Mucosa of descending colon (tissue), 3 donors: ENCODE measurements at places on chromosomes 16 and 17.

DNA sequence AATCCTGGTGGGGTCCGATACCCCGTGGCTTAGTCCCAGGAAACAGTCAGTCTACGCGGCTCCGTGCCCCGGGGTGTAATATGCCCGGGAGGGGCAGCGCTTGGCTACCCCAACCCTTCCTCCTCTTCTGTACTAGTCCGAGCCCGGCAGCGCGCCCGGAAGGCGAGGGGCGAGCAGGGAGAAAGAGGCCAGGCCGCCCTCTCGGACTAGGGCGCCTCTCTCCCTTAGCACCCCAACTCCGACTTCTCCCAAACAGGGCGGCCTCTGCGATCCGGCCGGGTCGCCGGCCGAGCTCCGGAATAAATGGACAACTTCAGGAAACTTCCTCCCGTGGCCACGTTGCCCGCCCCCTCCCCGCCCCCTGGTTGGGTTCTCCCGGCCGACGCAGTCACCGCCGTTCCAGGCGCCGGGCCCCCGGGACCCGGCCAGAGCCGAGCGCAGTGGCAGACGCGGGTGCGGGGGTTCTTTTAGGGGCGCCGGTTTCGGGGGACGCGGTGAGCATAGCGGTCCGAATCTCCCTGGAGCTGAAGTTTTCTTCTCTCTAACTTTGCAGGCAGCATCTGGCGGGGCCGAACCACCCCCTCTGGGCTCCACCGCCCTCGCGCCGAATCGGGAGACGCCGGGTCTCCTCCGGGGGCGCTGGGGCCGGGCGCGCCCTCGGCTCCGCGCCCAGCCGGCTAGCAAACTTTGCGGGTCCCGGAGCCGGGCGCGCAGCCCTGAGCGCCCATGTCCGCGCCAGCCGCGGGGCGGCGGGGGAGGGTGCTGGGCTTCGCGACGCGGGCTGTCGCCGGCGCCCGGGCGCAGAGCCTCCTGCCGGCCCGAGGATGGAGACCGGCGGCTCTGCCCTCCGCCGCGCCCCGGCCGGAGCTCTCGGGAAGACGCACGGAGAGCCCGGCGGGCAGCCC is at the start of gene SDK2:
TSS of gene SDK2 (minus strand) at position 301 of the 905 bp plus-strand sequence. CDS start 357 bp downstream, outside the sequence.
- peak; percentile 37 for DNase-seq

- DNase-seq: no peak
Observed at GRCh38 chr17:65259696-65260485, 122.7 kb downstream of the RGS9 start.

DNA sequence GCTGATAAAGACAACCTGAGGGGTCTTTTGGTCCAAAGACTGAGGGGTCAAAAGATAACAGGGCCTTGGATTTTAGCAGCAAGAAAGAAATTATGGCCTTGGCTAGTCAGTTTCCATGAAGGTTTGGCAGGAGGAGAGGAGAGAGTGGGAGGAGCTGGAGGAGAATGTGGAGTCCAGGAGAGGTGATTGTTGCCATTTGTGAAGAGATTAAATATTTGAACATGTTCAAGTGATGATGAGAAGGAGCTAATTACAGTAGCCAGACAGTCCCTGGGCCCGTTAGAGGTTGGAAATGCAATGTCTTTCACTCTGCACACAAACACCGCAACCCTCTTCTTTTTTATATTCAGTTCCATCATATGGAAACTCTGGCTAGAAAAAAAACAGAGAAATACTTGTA is 68.6 kb downstream of the TNRC6C start:
- no peak for DNase-seq

- DNase-seq: no peak
Observed at GRCh38 chr16:82943371-82943770, 316.6 kb downstream of the CDH13 start.

DNA sequence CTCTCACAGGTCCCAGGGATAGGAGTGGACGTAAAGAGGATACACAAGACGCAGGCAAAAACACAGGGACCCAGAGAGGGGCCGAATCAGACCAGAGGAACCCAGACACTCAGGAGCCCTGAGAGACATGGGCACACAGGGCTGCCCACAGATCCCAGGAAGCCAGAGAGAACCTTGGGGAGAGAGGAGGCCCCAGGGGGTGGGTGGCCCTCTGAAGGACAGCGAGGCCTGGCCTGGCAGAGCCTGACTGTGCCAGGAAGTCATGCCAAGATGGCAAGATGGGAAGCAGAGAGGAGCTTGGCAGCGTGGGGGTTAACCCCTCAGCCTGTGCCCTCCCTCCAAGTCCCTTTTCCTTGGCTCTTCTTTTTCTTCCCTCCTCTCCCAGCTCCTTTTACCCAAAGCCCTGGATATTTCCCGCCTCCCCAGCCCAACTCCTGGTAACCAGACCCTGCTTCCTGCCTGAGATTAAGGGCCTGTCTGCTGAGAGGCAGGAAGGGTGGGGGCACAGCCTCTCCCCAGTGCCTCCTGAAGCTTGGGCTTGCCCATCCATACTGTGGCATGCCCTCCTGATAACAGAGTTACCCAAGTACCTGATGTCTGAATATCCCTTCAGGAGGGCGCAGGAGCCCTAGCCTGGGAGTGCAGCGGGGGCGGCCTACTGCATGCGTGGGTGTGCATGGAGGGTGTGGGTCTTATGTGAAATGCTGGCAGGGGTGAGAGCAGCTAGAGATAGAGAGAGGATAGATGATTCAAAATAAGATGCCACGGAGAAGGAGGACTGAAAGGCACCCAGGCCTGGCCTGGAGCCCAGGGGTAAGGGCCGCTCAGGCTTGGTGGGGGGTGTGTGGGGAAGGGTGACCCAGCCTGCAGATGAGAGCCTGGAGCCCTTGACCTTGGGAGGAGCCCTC is 6.0 kb upstream of the TBX21 start:
- DNase-seq: peak; percentile 17

DNA sequence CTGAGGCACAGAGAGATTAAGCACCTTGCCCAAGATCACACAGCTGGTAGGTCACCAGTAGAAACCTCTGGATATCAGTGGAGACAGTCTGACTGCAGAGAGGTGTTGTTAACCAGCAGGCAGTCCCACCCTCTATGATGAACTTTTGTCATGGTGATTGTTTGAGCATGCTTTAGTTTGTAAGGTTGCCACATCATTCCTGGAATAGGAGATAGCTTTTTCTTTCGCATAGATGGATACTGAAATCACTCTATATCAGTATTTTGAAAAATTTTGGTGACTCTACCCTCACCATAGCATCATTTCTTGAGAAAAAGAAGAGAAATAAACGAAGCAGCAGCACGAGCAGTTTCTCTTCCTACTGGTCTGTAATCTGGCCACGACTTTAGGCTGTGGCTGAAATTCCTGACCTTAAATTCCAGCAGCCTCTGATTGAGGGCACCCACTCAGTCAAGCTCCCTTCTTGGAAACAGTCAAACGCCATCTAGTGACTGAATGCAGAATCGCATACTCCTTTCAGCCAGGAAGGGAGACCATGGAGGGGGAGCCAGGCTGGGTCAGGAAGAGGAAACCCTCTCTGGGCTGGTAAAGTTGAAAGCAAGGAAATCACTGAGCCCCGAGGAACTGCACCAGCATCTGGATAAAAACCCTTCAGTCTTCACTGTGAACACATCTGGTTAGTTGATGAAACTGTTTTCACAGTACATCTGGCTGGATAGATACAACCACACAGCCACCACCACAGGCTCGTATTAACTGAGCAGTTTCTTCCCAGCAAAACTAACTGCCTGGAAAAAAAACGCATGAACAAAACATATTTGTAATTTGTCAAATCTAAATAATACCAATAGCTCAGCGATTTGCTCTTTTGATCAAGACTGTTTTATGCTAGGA is 108.5 kb upstream of the XYLT1 start:
- peak; percentile 28 for DNase-seq

- no peak for DNase-seq
Observed at GRCh38 chr17:33284022-33284421, 9.1 kb downstream of the ASIC2 start.

DNA sequence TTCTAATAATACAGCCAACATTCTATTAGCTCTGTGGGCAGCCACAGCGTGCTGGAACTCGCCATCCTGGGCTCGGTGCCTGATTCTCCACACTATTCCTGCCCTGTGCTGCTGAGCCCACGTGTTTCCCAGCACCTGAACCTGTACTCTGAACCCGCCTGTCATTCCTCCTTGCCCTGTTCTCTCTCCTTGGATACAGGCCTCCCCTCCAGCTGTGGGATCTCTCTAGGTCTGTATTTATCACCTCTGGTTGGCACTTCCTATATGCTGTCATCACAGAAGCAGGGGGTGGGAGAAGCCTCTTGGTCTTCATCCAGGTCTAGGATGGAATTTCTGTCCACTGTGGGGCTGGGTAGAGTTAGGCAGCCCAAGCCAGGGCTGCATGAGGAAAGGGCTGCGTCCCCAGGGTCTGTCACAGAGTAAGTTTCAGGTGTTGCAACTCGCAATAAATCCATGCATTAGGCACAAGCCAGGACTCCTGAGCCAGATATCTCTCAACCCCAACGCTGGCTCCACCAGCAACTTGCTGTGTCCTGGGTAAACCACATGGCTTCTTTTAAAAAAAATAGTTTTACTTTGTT is 56.0 kb downstream of the ABAT start:
- DNase-seq: no peak

GRCh38 chr16:67661101-67661761 is 471 bp downstream of the PARD6A start:
- no peak for DNase-seq

DNA sequence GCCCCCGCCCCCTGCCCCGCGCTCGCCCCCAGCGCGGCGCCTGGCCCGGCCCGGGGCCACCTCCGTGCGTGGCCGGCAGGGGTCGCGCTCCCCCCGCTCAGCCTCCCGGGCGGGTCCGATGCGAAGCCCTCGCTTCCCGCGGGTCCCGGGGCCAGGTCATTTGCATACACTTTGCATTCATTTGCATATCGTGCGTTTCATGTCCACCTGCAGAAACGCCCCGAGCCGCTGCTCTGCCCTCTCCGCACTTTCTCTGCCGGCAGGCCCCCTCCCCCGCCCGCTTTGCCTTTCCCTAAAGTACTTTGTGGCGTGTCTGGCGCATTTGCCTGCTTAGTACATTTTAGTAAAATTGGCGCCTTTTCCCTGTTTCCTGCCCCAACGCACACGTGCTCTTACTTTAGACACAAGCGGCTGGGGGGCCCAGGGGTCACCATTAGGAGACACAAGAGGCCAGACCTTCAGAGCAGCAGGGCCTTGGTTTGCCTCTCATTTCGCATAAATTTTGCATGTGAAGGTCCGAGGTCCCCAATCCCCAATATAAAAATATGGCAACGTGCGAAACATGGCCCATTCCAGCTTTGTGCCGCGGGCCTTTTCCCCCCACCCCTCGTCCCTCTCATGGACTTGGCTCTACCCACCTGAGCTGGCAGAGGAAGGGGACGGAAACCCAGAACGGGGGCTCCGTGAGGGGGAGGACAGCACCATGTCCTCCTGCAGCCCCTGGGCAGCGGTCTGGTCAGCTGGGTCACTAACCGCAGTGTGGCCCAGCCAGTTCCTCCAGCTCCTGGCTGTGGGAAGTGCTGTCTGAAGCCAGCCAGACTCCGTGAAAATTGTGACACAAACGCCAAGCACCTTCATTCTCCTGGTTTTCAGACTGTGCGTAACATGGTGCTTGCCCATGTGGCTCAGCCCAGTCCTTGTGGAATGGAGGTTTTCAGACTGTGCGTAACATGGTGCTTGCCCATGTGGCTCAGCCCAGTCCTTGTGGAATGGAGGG is 34.8 kb downstream of the CBFA2T3 start:
- DNase-seq: peak; percentile 60

GRCh38 chr16:8655184-8655717 is 19.2 kb upstream of the ABAT start:
- no peak for DNase-seq

- DNase-seq: no peak
Observed at GRCh38 chr16:66254106-66254505, 112.4 kb upstream of the CDH5 start.

- DNase-seq: no peak
Observed at GRCh38 chr16:14354561-14355351, 275.3 kb downstream of the PARN start.

- peak; percentile 53 for DNase-seq
Observed at GRCh38 chr17:65163990-65164495, 26.9 kb downstream of the RGS9 start.

GRCh38 chr17:48499735-48500434 is 30.9 kb downstream of the HOXB1 start:
- DNase-seq: no peak

DNA sequence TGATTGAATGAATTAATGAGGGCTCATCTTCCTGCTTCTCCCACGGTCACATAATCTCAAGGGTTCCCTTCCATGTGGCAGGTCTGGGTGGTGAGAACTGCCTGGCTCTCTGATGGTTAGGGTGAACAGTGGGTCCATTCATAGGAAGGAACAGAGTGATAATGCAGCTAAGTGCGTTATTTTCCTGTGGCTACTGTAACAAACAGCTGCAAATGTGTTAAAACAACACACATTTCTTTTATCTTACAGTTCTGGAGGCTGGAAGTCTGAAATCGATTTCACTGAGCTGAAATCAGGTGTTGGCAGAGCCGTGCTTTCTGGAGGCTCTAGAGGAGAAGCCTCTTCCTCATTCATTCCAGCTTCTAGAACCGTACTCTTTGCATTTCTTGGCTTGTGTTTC is 95.3 kb downstream of the BMERB1 start:
- DNase-seq: no peak

GRCh38 chr16:29729116-29729521 is 16.7 kb downstream of the C16orf54 start:
- no peak for DNase-seq

DNA sequence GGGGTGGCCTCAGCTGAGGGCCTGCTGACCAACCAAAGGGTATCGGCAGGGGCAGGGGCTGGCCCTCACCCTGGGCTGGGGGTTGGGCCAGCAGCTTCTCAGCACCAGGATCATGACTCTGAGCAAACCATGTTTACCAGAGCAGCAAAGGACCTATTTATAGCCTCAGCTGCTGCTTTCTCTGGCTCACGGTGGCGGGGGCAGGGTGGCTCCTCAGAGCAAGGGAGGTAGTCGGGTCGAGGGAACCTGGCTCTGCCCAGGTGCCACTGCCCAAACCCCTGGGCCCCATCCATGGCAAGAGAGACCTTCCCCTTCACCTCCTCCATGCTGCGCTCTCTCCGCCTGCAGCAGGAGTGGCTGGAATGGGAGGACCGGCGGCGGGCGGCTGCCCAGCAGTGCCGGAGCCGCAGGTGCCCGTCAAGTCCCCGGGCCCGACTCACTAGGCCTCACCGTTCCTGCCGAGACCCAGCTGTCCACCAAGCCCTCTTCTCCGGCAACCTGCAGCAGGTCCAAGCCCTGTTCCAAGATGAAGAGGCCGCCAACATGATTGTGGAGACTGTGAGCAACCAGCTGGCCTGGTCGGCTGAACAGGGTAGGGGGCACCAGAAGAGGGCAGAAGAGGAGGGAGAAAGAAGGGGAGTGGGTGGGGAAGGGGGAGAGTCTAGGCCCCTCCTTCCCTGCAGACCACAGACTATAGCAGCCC is at the start of gene ASB16:
TSS of gene ASB16 (plus strand) at position 206 of the 703 bp plus-strand sequence. CDS start at position 292, 86 bp downstream.
- DNase-seq: no peak

- no peak for DNase-seq
Observed at GRCh38 chr16:61590577-61590976, 445.7 kb downstream of the CDH8 start.

GRCh38 chr16:52825892-52826291 is 226.8 kb downstream of the CHD9NB start:
- no peak for DNase-seq

GRCh38 chr16:72836985-72837384 is 210.9 kb downstream of the ZFHX3 start:
- no peak for DNase-seq

- DNase-seq: peak; percentile 70
Observed at GRCh38 chr17:46869975-46870803, 18.8 kb downstream of the WNT9B start.

GRCh38 chr16:9340526-9341256 is 249.2 kb downstream of the HAPSTR1 start:
- no peak for DNase-seq
